ENCODE measurements at places on chromosomes 2 and 18.

GRCh38 chr2:155633060-155633839, 699.3 kb downstream of the NR4A2 start:
- no peak overlapping the region for H3K4me3 ChIP-seq
- no peaks in the 10 kb centered on the region for H3K4me1 ChIP-seq
- H3K27me3 ChIP-seq = no peaks in the 10 kb centered on the region
- no peak overlapping the region for H3K27ac ChIP-seq

GRCh38 chr18:78525366-78526111, 454.1 kb upstream of the SALL3 start:
- H3K4me1 ChIP-seq = no peaks in the 10 kb centered on the region
- peak; percentile 1 for DNase-seq
- no peaks in the 10 kb centered on the region for H3K36me3 ChIP-seq
- H3K27ac ChIP-seq = no peak overlapping the region

- peaks cover 3% of the 10 kb centered on the region for H3K36me3 ChIP-seq
- no peak overlapping the region for H3K4me3 ChIP-seq
- H3K4me1 ChIP-seq = peaks cover 25% of the 10 kb centered on the region
- H3K27me3 ChIP-seq = no peaks in the 10 kb centered on the region
- peak overlapping the region; percentile 86 for H3K27ac ChIP-seq
- DNase-seq = peak; percentile 100
These were observed 13.8 kb downstream of the MLPH start for GRCh38 chr2:237500681-237501424.

DNA sequence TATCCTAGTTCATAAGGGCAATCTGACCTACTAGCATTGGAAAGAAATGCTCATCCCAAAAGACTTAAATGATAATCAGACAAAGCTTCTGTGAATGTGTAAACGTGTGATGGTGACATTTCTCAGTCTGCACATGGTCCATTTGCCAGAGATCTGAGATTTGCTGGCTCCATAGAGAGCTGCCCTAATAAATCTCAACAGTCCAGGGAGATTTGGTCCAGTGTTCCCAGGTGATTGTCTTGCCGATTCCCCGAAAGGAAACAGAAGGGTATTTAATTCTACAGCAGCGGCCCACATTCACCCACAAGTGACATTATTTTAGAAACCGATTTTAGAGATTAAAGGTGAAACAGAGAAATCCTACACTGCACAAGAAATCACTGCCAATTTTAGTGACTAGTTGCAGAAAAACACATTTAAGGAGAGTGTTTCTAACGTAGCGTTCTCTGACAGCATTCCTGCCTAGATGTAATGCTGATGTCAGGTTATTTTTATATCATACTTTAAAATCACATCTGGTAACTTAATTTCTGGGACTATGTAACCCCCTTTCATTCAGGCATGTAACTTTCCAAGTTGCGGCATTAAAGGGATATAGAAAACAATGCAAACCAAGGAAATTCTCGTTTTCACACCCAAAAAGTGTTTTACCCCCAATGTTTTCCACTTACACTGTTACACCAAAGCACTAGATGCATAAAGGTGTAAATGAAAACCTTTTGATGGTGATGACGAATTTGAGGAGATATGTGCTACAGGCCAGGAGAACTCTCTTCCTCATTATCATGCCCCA, 231.9 kb upstream of the FN1 start:
- H3K27me3 ChIP-seq = no peaks in the 10 kb centered on the region
- no peak overlapping the region for H3K4me3 ChIP-seq
- no peaks in the 10 kb centered on the region for H3K36me3 ChIP-seq
- peaks cover 5% of the 10 kb centered on the region for H3K4me1 ChIP-seq
- H3K27ac ChIP-seq = no peak overlapping the region

DNA sequence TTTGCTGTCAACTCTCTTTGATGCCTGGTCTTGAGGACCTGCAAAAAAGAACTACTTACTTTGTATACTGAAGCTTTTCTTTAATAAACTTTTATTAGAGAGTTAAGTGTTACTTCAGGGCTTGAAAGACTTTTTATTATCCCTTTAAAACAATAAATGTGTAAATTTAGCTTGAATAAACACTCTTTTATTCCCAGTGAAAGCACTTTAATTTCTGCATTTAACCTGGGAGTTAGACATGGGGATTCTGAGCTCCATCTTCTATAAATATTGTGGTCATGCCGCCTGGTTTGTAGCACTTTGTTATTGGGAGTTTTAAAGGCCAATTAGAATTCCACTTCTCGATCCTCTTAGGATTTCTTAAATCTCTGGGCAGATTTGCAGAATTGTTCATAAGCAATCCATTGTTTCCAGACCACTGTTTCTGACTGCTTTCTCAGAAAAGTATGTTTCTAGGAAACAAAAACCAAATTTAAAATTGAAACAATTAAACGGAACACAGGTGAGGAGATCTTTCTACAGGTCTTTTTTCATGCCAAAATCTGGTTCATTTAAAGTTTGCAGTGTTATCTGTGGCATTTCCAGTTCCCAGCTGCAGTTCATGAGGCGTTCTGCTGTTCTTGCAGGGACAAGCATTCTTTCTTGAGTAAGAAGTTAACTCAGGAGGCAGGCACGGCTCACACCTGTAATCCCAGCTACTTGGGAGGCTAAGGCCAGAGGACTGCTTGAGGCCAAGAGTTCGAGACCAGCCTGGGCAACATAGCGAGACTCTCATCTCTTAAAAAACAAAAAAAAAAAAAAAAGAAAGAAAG, 18.1 kb upstream of the E2F6 start:
- no peaks in the 10 kb centered on the region for H3K36me3 ChIP-seq
- no peak overlapping the region for H3K27ac ChIP-seq
- H3K4me1 ChIP-seq = peaks cover 3% of the 10 kb centered on the region
- peaks cover 67% of the 10 kb centered on the region for H3K27me3 ChIP-seq
- no peak for DNase-seq

- no peak overlapping the region for H3K27ac ChIP-seq
- peak; percentile 68 for DNase-seq
- peaks cover 16% of the 10 kb centered on the region for H3K4me1 ChIP-seq
- no peak overlapping the region for H3K4me3 ChIP-seq
- no peaks in the 10 kb centered on the region for H3K36me3 ChIP-seq
These were observed 65.4 kb upstream of the ASAP2 start for GRCh38 chr2:9141091-9141667.

DNA sequence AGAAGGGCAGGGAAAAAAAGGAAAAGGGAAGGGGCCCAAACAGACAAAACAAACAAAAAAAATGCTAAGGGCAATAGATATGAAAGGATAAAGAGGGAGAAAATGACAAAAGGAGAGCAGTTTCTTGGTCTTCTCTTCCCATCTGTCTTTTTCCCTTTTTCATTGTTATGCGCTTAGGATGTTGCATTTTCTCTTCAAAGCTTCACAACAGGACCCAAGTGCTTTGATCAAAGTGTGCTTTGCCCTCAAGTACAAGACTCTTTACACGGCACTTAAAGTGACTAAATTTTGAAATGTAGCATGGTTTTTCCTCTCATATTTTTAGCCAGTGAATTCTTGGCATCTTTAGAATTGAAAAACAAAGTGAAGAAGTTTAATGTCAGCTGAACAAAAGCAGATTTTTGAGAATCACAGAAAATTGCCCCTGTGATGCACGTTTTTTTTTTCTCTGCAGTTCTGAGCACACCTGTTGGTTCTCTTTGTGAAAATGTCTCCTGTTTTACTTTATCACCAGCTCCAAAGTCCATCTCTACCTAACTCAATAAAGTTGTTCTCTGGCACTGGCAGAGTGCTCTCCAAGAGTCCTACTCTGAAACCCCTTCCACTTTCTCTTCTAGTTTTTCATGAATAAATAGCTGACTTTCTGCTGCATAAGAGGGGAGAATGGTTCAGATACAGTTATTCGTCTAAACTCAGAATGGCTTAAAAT, 126.6 kb downstream of the KCNH7 start:
- no peaks in the 10 kb centered on the region for H3K36me3 ChIP-seq
- H3K27me3 ChIP-seq = no peaks in the 10 kb centered on the region
- no peak overlapping the region for H3K4me3 ChIP-seq
- no peaks in the 10 kb centered on the region for H3K4me1 ChIP-seq
- no peak overlapping the region for H3K27ac ChIP-seq

DNA sequence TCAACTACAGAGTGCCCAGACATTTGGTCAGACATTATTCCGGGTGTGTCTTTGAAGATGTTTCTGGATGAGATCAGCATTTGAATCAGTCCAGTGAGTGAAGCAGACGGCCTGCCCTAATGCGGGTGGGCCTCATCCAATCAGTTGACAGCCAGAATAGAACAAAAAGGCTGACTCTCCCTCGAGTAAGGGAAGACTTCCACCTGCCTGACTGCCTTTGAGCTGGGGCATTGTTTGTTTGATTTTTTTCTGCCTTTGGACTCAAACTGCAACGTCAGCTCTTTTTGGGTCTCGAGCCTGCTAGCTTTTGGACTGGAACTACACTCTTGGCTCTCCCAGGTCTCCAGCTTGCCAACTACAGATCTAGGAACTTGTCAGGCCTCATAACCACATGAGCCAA, 111.7 kb upstream of the AGAP1 start:
- H3K27me3 ChIP-seq = peaks cover 4% of the 10 kb centered on the region
- peaks cover 2% of the 10 kb centered on the region for H3K4me1 ChIP-seq
- H3K4me3 ChIP-seq = no peak overlapping the region

DNA sequence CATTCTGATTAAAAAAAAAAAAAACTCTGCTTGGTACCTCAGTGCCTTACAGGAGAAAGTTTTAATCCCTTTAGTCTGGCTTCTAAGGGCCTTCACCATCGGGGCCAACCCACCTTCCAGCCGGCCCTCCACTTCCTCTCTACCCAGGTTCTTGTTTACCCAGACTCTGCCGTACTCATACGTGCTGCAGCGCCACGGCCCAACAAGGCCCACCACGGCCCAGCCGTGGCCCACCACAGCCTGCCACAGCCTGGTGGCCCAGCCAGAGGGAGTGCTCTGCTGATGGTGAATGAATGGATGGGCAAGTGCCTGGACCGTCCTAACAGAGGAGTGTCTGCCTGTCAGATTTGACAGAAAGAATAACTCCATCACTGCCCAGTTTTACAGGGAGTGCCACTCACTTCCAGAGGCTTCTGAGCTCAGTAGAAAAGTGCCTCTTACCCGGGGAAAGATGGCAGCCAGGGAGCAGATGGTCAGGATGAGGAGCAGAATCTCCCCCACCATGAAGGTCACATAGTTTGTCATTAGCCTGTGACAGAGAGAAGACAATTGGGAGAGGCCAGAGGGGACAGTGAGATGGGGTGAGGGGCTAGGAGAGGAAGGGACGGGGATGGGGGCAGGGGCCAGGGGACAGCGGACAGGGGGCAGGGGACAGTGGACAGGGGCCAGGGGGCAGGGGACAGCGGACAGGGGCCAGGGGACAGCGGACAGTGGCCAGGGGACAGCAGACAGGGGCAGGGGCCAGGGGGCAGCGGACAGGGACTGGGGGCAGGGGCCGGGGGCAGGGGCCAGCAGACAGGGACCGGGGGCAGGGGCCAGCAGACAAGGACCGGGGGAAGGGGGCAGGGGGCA, 38.2 kb downstream of the CENPO start:
- H3K4me3 ChIP-seq = no peak overlapping the region
- no peak for DNase-seq
- H3K36me3 ChIP-seq = peaks cover 15% of the 10 kb centered on the region

DNA sequence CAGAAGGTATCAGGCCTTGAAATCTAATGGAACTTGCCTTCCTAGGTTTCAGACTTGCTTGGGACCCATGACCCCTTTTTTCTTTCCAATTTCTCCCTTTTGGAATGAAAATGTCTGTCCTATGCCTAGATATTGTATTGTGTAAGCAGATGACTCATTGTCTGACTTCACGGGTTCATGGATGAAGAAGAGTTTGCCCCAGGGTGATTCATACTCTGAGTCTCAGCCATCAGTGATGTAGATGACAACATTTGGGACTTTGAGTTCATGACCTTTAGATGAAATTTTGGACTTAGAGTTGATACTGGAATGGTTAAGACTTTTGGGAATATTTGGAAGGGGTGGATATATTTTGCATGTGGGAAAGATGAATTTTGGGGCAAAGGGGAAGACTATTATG, 11.2 kb upstream of the SCYGR5 start:
- no peak overlapping the region for H3K4me3 ChIP-seq
- H3K27me3 ChIP-seq = no peaks in the 10 kb centered on the region
- H3K27ac ChIP-seq = no peak overlapping the region
- no peaks in the 10 kb centered on the region for H3K4me1 ChIP-seq

DNA sequence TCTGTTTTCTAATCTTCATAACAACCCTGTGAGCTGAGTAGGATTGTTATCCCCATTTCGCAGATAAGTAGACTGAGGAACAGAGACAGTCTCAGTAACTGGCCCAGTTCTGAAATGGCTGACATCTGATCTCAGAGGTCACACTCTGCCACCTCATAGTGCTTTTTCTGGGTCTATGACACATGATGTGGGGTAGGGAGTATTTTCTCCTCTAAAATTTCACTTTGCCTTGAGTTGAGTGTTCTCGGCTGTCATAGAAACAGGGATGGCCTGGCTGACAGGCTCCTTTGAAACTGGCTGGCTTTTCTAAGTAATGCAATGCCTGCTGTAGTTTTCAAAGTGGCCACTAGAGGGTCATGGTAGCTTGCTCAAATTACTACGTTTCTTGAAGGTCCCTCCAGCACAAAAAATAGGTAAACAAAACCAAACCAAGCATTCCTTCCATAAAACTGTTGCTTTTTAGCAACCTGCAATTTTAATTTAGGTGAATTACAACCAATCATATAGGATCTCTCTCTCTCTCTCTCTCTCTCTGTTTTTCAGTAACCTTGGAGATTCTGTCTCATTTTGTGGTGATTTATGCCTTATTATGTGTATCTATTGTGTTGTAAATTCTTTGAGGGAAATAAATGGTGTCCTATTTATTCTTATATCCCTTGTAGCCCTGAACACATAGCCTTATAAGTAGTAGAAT, 84.2 kb upstream of the TTN start:
- H3K4me3 ChIP-seq = no peak overlapping the region
- peak; percentile 63 for DNase-seq
- H3K27ac ChIP-seq = no peak overlapping the region
- peaks cover 4% of the 10 kb centered on the region for H3K27me3 ChIP-seq

DNA sequence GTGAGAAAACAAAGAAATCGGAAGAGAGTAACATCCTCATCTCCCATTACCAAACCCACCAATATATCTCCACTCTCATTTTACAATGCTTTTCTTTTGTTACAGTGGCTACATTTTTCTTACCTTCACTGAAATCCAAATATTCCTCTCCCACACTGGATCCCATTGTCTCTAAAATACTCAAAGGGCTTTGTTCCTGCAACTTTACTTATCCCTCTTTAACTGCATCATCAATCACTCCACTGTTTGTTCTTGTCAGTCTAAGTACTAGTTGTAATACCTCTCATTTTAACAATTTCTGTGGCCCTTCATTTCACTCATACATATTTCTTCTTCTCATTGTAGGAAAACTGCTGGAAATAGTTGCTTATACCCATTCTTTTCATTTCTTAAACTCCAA, 464.2 kb upstream of the PIK3C3 start:
- no peaks in the 10 kb centered on the region for H3K27me3 ChIP-seq
- no peak overlapping the region for H3K4me3 ChIP-seq

Measured in IMR-90 (cell line).